NCI-H1048 (cell line): ENCODE measurements at places on chromosomes 13 and 19.

- no peak for DNase-seq
Observed at GRCh38 chr19:18109341-18109732, 11.8 kb downstream of the MAST3 start.

- no peak for DNase-seq
Observed at GRCh38 chr19:18202778-18203407, 949 bp downstream of the RAB3A start.

DNA sequence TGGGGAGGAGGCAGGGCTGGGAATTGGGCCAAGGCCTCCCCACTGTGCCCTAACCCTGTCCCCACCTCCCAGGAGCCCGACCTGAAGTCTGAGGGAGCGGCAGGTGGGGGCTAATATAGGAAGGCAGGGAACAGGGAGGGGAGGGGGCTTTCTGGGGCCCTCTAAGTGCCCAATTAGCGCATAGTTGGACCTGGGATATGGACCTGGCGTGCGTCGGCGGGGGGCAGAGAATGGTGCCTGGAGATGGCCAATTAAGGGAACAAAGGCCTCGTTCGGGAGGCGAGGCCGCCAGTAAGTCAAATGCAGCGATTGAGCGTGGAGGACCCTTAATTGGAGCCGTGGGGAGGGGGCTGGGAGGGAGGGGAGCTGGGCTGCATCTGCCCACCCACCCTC is at the start of gene C19orf85:
C19orf85 (minus strand) TSS at position 90 of the 393 bp plus-strand sequence. CDS start 197 bp downstream, outside the sequence.
- no peak for DNase-seq

DNA sequence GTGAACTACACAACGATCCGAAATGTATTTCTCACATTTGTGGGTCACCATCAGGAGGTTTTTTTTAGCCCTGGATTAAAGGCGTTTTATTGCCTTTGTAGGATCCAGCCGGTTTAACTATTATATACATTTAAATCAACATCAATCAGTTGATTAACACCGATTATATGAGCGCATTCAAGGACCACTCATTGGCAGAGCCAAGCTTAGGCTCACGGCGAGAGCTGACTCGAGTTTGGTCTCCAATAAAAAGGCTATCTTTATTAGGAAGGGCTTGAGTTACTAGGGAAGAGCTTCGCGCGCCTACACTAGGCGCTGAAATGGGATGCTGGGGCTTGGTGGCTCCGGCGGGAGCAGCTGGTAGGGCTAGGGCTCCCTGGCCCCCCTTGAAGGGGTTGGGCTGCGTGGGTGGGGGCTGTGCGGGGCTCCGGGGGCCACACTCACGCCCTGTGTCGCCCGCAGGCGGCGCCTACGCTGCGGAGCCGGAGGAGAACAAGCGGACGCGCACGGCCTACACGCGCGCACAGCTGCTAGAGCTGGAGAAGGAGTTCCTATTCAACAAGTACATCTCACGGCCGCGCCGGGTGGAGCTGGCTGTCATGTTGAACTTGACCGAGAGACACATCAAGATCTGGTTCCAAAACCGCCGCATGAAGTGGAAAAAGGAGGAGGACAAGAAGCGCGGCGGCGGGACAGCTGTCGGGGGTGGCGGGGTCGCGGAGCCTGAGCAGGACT is 4.2 kb downstream of the PDX1 start:
- no peak for DNase-seq

GRCh38 chr19:37950471-37951175 is 43.6 kb downstream of the SIPA1L3 start:
- DNase-seq, result no peak

DNA sequence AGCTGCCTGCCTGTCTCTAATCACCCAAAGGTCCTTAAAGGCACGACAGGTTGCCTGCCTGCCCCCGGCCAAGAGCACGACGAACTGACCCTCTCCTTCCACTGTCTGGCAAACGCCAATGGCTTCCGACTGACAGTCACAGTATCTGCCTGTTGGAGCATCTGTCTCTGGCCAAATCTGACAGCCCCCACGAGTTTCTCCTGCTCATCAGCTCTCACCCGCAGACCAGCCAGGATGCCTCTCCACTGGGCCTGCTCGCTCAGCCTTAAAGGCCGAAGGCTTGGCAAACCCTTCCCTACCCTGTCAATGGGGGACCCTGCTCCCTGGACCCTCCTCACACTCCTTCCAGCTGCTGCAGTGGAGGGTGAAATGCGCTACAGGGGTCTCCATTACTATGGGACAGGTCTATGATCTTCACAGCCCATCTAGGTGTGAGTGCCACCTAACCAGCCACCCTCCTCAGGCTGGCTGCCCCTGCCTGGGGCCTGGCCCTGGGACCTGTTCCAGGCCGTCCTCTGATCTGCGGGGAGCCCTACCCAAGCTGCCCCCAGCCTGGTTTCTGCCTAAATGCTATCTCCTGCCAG is 932 bp downstream of the FAM83E start:
- DNase-seq, result no peak

- DNase-seq, result no peak
Observed at GRCh38 chr13:25847635-25848626, 203.9 kb downstream of the SHISA2 start.

- DNase-seq, result no peak
Observed at GRCh38 chr19:48926909-48927308, 6.6 kb upstream of the DHDH start.

- DNase-seq, result no peak
Observed at GRCh38 chr13:108779308-108779707, 149.9 kb downstream of the MYO16 start.

DNA sequence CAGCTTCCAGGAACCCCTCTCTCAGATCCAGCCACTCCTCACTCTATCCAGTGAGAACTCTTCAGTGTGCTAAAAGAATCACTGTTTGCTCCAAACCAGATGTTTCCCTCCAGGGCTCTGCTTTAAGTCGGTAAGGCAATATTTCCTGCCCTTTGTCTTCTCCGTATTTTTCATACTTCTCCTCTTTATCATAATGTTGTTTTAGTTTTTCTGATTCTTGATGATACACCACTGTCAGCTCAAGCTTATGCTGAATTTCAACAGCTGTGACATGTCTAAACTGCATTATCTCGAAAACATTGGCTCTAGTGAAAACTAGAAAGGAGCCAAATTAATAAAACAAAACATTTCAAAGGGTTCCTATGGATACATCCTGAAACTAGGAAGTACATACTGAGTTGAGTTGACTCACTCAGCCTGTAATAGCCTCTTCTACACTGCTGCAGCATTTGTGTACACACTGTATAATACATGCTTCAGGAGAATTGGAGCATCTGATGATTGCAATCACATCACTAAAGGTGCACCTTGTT is 39.8 kb downstream of the GPR180 start:
- DNase-seq, result no peak

DNA sequence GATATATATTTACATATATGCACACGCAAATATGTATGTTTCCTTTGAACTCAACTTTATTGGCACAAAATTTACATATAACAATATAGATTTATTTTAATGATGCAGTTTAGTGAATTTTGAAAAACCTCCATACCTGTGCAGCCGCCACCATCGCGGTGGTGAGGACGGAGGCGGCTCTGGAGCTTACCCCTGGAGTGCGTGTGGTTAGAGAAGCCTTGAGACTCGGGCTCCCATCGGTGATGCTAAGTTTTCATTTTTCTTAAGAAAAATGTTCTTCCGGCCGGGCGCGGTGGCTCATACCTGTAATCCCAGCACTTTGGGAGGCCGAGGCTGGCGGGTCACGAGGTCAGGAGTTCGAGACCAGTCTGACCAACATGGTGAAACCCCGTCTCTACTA is 31.8 kb downstream of the GJA3 start:
- DNase-seq, result no peak

DNA sequence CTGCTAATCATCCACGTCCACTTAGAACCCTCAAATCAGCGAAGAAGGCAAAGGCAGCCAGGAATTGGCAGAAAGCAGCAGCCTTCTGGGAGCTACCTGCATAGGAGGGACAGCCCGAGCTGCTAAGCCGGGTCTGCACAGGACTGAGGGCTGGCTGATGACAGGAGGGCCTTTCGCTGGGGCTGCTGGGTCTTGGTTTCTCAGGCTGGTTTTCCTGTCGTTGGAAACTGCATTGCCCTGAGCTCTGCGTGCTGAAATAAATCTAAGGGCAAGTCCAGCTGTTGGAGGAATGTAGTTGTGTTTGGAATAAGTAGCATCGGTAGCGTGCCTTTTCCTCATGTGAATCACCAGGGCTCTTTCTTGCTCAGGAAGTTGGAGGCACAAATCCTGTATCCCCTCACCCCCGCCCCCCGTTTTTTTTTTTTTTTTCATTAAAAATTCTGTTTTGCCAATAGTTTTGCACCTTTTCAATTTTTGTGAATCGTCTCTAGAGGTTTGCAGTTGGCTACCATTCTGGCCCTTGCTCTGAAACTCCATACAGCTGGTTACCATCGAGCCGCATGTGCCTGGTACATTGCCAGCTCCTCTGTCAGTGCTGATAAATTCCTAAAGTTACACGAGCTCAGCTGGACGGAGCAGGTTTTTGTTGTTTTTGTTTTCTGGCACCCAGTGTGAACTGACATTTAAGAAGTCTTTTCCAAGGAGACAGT is 193.9 kb upstream of the RNF113B start:
- no peak for DNase-seq

DNA sequence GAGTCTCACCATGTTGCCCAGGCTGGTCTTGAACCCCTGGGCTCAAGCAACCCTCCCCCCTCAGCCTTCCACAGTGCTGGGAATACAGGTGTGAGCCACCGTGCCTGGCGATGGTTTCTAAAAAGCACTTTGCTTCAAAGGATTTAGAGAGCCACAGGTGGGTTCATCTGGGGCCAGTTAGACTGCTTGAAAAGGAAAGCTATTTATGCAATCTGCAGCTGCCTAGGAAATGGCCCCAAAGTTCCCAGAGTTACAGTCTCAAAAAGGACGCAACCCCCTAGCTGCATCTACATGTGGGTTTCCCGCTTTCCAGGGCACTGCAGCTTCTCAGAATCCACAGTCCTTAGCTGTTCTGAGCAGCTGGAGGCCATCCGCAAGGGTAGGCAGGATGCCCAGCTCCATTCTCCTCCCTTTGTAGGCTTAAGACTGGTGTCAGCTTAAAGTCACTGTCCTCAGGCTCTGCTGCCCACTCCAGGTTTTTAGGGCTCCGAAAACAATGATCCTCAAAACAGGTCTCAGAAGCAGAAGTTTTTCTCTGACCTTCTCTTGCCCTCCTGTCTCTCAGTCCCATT is 41.4 kb downstream of the ZNF823 start:
- no peak for DNase-seq

GRCh38 chr19:35596366-35596999 is 10.5 kb downstream of the PMIS2 start:
- DNase-seq, result no peak

DNA sequence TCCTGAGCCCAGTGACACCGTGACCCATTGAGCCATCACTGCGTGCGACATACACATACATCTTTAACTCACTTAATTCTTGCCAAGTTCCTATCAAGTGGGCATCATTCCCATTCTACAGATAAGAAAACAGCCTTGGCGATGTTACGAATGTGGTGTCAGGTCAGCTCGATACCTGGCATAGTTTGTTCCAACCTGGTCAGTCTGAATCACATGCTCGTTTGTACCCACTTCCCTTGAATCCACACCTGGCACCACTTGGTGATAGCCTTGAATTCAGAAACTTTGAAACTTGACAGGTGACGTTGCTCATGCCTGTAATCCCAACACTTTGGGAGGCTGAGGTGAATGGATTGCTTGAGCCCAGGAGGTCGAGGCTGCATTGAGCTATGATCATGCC is 59.1 kb downstream of the SLC7A9 start:
- no peak for DNase-seq

GRCh38 chr13:21673789-21674489 is 3.1 kb downstream of the FGF9 start:
- DNase-seq, result peak; percentile 7

DNA sequence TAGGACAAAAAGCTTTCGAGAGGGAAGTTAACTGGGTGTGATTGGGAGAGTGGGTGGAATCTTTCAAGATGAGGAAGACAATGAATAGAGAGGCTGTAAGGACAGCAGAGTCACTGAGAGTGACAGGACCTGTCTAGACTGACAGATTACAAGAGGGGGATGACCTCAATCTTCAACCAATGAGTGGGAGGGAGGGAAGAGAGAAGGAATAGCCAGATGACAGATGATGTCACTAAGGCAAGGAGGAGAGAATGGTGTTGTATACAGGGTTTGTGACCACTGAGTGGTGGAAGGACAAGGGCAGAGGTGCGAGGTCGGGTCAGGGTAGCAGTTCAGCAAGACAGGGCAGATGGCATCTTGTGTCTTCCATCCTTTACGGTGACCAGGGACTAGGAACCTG is 5.8 kb upstream of the ILF3 start:
- no peak for DNase-seq

- DNase-seq, result no peak
Observed at GRCh38 chr19:5850743-5851293, 431 bp downstream of the FUT3 start.

- DNase-seq, result no peak
Observed at GRCh38 chr13:112735791-112736190, 46.0 kb downstream of the ATP11A start.

- no peak for DNase-seq
Observed at GRCh38 chr19:16327911-16328823, 3.5 kb downstream of the KLF2 start.

DNA sequence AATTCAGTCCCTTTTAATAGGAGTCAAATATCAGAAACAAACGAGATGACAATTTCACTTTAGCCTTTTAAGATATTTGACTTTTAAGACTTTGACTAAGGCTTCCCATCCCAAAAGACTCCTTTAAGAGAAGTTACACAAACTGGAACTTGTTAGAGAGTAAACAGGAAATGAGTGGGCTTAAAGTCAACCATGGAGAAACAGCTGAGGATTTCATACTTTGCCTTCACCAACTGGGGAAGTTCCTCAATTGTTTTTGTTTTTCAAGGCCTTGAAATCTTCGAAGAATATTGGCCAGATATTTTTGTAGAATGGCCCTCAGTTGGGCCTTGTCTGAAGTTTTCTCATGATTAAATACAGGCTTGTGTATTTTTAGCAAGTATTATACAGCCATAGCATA is 227.3 kb downstream of the POU4F1 start:
- DNase-seq, result no peak

GRCh38 chr13:51251480-51251879 is 29.3 kb downstream of the FAM124A start:
- DNase-seq, result no peak

GRCh38 chr13:99390601-99391000 is 83.4 kb upstream of the GPR183 start:
- no peak for DNase-seq

DNA sequence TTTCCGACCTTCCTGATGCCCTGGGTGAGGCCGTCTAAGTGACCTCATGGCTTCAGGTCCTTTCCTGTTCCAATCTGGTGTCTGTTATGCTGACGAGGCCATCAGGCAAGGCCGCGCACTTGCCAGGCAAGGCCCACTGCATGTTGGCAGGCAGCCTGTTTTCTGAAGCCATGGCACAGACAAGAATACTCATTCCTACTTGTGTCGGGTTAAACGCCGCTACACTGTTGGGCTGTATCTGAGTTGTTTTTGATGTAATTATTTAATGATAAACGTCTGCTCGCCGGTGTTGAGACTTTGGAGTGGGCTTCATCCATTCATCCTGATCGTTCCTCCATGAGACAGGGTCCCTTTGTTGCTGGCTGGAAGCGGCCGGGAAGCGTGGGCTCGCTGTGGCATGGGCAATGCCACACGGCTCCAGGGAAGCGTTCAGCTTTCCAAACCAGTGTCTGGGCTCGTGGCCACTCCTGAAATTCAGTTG is 92.1 kb downstream of the ATP11A start:
- DNase-seq, result no peak
